ENCODE measurements at places on chromosomes 13 and 19.

GRCh38 chr13:75091718-75092117, 390.3 kb downstream of the TBC1D4 start:
- DNase-seq = no peak

DNA sequence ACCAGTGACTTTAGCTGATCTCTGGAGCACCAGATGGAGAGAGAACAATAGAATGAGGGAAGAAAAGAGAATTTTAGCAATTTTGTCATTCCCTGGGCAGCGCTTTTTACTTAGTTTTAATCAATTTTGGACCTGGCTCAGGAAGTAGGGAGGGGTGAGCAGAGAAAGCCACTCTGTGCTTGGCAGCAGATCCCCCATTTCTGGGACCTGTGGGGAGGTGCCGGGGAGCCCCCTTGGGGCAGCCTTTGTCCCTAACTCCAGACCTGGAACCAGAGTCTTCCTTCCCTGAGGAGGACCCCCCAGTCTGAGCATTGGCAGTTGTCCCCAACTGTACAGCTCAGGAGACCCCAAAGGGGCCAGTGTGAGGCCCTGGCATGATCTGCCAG, 10.5 kb downstream of the LYL1 start:
- no peak for DNase-seq

- no peak for DNase-seq
Measured at GRCh38 chr13:40470660-40471059, 195.8 kb downstream of the FOXO1 start.

- DNase-seq = no peak
Measured at GRCh38 chr19:49687566-49688316, 1.7 kb upstream of the ADM5 start.

DNA sequence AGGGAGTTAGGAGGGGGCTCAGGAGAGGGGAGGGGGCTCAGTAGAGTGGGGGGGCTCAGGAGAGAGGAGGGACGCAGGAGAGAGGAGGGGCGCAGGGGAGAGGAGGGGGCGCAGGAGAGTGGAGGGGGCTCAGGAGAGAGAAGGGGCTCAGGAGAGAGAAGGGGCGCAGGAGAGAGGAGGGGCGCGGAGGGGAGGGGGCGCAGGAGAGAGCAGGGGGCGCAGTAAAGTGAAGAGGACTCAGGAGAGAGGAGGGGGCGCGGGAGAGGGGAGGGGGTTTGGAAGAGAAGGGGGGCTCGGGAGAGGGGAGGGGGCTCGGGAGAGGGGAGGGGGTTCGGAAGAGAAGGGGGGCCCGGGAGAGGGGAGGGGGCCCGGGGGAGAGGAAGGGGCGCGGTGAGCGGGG, 700 bp downstream of the MADCAM1 start:
- no peak for DNase-seq

- no peak for DNase-seq
Measured at GRCh38 chr19:6014551-6015135, 36.7 kb upstream of the RANBP3 start.
